ENCODE measurements at places on chromosomes 4 and X.

- no peak for DNase-seq
Measured at GRCh38 chr4:186570193-186570996, 15.0 kb upstream of the MTNR1A start.

GRCh38 chr4:22241415-22241814 lies 274.5 kb downstream of the ADGRA3 start:
- no peak for DNase-seq

DNA sequence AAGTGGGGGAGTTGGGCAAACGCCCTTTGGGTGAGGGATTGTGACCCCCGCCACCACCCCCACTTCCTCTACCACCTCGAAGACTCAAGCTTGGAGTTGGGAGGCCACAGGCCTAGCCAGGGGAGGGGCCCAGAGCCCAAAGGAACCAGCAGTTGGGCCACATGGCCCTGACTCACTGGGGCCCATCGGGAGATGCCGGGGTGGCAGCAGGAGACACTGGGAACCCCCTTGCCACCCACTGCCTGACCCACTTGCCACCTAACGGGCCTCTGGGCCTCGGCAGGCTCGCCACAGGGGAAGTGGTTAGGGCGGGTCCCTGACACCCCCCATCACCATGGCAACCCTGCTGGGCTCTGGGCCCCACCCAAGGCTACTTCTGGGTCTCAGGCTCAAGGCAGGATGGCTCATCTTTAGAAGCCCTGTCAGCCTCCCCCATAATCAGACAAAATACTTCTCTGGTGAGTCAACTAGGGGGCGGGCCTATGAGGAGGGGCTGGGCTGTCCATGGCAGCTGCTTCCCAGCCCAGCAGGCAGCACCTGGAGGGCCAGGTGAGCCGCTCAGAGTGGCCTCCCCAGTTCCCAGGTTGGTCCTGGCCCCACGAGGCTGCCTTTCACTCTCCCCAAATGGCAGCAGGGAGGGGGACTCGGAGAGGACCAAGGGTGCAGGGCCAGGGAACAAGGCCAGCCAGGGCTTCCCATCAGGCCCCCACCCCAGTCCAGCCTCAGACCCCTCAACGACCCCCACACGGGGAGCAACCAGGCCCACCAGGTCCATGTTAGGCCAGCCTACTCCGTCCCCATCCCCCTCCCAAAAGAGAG lies 5.6 kb downstream of the FLNA start:
- peak; percentile 70 for DNase-seq

- DNase-seq = no peak
Measured at GRCh38 chr4:122612540-122612939, 8.3 kb downstream of the IL21 start.

- DNase-seq = no peak
Measured at GRCh38 chr4:112110059-112110425, 35.2 kb upstream of the FAM241A start.

GRCh38 chr4:76974150-76974549 lies 24.6 kb downstream of the SEPTIN11 start:
- DNase-seq = no peak

DNA sequence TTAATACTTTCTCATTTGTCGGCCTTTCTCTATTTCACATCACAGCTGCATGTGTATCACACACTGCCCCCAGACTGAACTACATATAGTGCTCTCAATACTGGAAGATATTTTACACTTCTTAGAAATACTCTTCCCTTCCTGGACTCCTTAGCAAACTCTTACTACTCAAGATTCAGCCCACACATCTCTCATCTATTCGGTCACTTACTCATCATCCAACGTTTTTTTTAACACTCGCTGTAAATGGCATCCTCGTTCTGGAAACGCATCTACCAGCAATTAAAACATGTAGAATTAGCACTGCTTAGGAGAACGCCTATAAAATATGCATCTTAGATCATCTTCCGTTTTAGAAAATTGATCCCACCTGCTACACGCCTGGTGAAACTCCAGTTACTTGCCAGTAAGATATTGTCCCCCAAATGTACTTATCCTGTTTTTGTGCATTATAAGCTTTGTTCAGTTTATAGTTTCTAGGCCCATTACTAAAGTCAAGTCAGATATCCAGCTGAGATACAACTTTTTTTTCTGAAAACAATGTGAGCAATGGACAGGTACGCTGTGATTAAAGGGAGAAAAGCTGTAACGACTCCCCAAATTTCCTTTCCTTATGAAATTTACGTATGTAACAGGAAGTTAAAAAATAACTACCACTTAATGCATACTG lies 1.0 kb downstream of the LRP2BP start:
- DNase-seq = no peak

DNA sequence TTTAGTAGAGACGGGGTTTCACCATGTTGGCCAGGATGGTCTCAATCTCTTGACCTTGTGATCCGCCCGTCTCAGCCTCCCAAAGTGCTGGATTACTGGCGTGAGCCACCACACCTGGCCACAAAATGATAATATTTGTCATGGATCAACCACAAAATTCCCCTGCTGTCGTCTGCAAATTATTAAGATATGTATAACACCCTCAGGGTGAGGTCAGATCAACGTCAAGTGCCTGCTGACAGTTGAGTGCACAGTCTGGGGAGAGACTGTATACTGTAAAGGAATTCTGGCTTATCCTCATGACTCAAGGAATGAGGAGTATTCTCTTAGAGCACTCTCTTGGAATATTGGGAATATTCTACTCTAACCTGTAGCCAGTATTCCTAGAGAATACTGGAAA lies 11.2 kb downstream of the EPGN start:
- DNase-seq = no peak

DNA sequence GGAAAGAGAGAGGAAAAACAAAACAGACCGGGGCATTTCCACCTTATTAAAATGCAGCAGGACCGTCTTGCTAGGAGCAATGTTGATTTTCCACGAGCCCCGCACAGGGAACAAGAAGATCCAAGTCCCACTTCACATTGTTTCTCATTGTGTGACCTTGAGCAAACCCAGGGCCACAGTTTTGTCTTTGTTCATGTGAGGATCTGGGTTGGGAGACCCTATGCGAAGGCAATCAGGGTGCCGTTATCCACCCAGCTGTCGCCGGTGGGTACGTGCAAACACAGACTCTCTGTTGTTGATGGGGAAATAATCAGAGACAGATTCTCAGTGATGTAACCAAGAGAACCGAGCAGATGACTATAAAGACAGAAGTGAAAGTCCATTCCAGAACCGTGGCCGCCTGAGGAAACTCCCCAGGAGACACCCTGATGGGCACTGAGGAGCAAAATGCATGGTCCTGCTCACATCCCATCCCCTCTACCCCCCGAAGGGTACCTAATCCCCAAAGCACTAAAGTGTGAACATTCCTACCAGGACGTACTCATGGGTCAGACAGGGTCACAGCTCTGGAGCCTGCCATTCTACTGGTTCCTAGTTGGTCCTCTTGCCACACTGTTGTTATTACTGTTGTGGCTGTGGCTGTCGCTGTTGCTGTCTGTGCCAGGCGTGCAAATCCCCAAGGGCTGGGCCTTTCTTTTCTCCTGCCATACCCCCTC lies 102.7 kb upstream of the RBPJ start:
- no peak for DNase-seq

GRCh38 chr4:149738156-149738555 lies 77.5 kb downstream of the IQCM start:
- DNase-seq = no peak

GRCh38 chrX:153881281-153881680 lies 4.7 kb downstream of the L1CAM start:
- DNase-seq = no peak

GRCh38 chrX:146056511-146057081 lies 239.0 kb downstream of the SLITRK2 start:
- DNase-seq = no peak

DNA sequence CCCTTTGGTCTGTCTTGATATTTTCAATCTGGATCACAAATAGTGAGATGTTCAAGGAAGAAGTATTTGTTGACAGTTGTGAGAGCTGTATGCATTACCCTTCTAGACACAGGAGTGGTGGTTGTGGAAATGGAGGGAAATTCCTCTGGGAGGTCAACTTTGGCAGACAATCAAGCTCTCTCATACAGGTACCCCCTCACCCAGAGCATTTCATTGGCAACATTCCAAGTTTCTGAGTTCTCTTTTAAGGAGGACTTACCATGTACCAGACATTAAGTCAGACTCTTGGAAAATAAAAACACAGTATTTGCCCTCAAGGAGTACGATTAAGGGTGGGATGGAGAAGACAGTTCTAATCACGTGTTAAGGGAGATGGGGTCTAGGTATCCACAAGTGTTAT lies 45.3 kb downstream of the KLHL15 start:
- no peak for DNase-seq

- no peak for DNase-seq
Measured at GRCh38 chr4:52658641-52659000, 480 bp downstream of the USP46 start.

- DNase-seq = no peak
Measured at GRCh38 chr4:6580353-6580752, 5.4 kb downstream of the MAN2B2 start.

GRCh38 chrX:105241056-105241455 lies 20.6 kb upstream of the TEX13A start:
- DNase-seq = peak; percentile 4

DNA sequence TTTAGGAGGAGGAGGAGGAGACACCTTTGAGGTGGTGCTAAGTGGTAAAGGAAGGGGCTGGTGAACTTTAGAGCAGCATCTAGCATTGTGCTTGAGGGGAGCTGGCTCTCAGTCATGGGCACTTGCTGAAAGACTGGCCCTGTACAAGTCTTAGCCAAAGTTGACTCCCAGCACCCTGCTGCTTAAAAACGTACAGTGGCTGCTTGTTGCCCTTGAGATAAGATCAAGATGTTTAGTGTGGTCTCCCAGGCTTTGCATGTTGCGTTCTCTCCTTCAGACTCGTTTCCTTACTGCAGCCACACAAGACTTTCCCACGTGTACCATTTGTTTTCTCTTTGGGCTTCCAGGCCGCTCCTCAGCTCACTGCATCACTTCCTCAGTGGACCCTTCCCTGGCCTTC lies 1.8 kb downstream of the MED28 start:
- no peak for DNase-seq

DNA sequence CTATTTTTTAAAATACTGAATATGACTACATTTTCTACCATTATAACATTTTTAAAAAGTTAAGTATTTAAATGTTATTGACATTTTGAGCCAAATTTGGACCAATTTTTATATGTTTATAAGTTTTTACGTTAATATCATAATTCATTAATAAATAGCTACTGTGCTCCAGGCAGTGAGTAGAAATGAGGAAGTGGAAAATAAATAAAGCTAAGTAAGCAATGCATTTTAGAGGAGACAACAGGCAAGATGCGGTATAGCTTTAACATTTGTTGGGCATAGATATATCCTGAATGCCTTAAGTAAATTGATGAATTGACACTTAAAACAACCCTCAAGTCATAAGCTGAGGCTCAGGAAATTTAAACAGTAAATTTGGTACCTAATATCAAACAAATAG lies 474.8 kb downstream of the PCDH10 start:
- DNase-seq = no peak

- no peak for DNase-seq
Measured at GRCh38 chr4:14452001-14452400, 550.3 kb upstream of the CPEB2 start.

GRCh38 chr4:84459783-84460182 lies 39.3 kb downstream of the NKX6-1 start:
- DNase-seq = no peak

DNA sequence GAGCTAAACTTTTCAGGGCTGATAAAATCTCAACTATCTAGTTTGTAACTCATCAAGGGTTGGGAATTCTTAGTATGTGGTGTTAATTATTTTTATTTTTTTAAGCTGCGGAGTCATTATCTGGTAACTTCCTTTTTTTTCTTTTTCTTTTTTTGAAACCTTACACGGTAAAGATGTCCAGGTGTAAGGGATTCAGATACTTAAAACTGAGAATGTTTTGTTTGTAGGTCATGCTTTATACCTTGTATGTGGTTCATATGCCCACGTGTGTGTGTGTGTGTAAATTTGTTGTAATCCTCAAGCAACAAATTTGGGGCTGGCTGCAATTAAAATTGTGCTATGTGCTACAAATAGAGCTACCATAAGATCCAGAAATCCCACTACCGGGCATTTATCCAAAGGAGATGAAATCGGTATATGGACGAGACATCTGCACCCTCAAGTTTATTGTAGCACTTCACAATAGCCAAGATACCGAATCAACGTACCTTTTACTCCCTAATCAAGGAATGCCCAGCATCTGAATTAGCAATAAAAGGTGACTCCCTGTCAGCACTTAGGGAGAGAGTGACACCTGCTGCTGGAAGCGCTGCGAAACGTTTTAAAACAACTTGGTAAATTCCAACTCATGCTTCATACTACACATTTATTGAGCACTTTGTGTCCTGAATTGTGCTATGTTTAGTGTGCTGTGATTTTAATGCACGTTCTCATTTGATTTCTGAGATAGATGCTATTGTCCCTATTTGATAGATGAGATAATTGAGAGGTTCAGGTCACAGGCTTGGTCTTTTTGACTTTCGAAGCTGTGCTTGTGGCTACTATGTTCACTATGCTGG lies 16.1 kb downstream of the MSMO1 start:
- no peak for DNase-seq

DNA sequence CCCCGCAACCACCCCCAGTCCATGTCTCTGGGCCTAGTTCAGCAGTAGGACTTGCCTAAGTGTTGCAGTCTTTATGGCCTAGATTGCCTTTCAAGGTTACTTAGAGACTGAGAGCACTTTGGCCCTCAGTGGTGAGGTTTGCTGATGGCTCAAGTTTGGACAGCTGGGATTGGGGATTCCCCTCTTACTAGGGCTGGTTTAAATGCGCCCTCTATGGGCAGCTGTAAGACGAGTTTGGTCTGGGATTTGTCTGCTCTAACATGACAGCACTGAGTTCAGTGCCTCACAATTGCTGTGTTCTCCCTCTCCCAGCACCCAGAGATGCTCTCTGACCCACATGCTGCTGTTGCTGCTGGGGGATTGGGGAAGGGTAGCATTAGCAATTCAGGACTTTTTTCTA lies 23.1 kb downstream of the DACH2 start:
- no peak for DNase-seq

- no peak for DNase-seq
Measured at GRCh38 chr4:19177616-19178015, 1074.1 kb upstream of the SLIT2 start.

- no peak for DNase-seq
Measured at GRCh38 chr4:121238461-121238860, 74.3 kb upstream of the TNIP3 start.

DNA sequence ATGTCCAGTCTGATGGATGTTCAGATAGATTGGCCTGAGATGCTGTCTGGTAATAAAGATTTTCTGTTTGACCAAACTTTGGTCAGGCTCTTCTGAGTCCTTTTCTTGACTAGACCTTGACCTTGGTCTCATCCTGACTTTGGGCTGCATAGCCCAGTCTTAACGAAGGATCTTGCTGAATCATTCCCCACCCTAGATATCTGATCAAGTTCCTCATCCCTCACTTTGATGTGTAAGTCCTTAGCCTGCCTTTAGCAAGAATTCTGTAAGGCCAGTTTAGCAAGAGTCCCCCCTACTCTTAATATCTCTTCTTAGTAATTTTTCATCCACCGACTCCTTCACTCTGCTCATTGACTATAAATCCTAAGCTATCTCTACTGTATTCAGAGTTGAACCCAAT lies 244.4 kb upstream of the JADE1 start:
- no peak for DNase-seq

- no peak for DNase-seq
Measured at GRCh38 chr4:69124941-69125340, 28.7 kb downstream of the UGT2B7 start.

GRCh38 chrX:43973249-43974099 lies at the start of gene NDP:
TSS of gene NDP (minus strand) at chrX:43973390. CDS start at chrX:43958645, 14,745 bp downstream.
- DNase-seq = no peak
